ENCODE measurements at places on chromosomes 6 and 20.

- DNase-seq, result no peak
Observed at GRCh38 chr20:23624324-23624691, 13.4 kb downstream of the CST3 start.

GRCh38 chr6:159604443-159604956 is 88.5 kb downstream of the SOD2 start:
- no peak for DNase-seq

DNA sequence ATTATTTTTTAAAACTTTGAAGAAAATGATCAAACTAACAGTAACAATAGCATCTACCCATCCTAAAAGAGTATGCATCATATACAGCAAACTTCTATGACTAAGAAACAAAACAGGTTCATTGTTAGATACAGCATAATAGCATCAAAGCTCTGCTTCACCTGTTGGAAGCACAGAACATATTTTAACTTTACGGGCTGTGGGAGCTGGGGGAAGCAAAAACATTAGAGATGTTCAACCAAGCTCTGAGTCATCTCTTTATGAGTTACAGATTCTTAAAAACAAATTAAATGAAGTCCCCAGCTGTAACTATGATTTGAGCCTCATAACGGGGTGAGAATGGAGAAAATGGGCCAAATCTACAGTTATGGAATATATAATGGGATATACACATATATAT is 63.4 kb downstream of the SYNE1 start:
- no peak for DNase-seq

GRCh38 chr20:1790386-1790785 is 104.8 kb upstream of the SIRPA start:
- no peak for DNase-seq

GRCh38 chr6:114288701-114289495 is 53.9 kb downstream of the HS3ST5 start:
- DNase-seq, result no peak

GRCh38 chr6:159941286-159942113 is 27.4 kb upstream of the IGF2R start:
- DNase-seq, result peak; percentile 30

- no peak for DNase-seq
Observed at GRCh38 chr6:160133441-160134336, 12.1 kb downstream of the SLC22A1 start.

GRCh38 chr6:130150906-130151305 is 71.8 kb downstream of the SAMD3 start:
- DNase-seq, result no peak

DNA sequence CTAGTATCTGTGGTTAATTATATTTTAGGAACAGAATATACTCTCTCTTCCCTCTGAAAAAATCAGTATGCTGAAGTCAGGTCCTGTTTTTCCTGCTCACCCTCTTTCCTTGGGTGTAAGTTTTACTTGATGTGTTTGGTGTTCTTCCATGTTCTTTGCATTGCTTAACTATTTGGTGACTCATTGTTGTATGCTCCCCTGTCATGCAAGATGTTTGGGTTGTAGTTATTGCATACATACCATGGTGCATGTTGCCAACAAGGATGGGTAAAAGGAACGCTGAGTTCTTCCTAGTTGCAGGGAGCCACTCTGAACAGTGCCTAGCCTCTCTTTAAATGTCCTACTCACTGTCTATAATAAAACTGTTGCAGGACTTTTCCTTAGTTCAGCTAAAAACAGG is 207.9 kb upstream of the LAMP5 start:
- no peak for DNase-seq

GRCh38 chr20:50034567-50035180 is 51.9 kb downstream of the SNAI1 start:
- no peak for DNase-seq

DNA sequence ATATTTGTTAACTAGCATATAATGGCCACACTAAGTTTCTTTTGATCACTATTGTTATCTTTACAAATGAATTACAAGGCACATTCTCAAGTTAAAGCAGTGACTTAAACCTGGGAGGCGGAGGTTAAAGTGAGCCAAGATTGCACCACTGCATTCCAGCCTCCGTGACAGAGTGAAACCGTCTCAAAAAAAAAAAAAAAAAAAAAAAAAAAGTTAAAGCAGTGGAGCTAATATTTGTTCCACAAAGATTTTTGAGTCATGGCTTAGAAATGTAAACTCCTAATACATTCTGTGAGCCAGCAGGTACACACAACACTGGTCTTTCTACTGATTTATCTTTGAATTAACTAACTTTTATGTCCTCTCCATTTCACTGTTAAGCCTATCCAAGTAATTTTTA is 221.7 kb upstream of the HTR1E start:
- DNase-seq, result no peak

- no peak for DNase-seq
Observed at GRCh38 chr6:39196673-39197091, 32.6 kb downstream of the KCNK5 start.

- no peak for DNase-seq
Observed at GRCh38 chr20:8401556-8401955, 269.5 kb downstream of the PLCB1 start.

DNA sequence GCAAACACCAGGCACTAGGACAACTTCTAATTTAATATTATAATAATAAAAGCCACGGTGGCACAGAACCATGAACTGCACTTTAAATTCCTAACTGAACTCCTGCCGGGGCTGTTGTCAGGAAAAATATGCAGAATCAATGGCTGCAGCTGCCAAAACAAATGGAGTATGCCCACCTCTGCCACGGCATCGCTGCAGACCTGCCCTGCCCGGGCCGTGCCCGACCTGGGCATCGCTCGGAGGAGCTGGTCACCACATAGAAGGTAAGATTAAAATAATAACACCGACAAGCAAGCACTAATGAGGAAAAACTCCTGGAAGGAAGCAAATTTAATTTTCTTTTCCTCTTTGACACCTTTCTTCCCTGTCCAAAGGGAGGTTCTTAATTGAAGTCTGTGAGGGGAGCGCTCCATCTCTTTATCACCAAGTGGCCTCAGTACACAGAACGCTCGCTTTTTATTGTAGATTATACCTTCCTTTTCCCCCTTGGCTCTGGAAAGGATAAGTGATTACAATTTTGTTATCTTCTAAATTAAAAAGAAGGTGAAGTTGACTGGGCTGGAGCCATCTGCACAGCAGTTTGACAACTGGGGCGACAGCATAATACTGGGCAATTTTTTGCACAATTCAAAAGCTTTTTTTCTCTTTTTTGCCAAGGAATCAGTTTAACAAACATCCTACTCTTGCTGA is 351.3 kb downstream of the ZFAND3 start:
- no peak for DNase-seq

- DNase-seq, result no peak
Observed at GRCh38 chr6:34514112-34514511, 42.0 kb downstream of the SPDEF start.

- no peak for DNase-seq
Observed at GRCh38 chr6:3811191-3811590, 38.0 kb upstream of the FAM50B start.

GRCh38 chr6:74749211-74750147 is 456.4 kb downstream of the COL12A1 start:
- no peak for DNase-seq

- no peak for DNase-seq
Observed at GRCh38 chr6:102355578-102355977, 962.1 kb downstream of the GRIK2 start.

Measured in MM.1S (cell line).